ENCODE measurements at places on chromosomes 12 and 14.

DNA sequence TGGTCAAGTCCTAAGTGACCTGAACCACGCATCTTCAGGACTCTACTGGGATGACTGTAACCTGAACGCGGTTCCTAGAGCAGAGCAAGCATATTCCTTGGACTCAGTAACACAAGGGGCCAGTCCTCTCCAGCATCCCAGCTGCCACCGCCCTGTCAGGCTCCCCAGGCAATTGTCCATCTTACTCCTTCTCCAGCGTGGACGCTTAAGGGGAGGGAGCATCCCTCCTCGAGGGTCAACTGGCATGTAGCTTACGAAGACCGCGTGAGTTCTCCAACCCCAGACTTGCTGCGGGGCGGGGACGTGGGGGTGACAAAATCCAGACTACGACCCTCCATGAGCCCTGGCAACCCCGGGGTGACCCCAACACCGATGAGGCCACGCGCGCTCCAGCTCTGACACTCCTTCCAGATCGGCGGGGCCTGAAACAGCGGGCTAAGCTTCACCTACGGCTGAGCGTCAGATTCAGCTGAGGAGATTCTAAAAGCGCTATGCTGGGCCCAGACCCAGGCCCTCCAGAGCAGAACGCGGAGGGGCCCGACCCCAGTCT, 846 bp upstream of the MTHFD1 start:
- DNase-seq = no peak

- no peak for DNase-seq
Observed at GRCh38 chr12:54217774-54218241, 29.0 kb upstream of the SMUG1 start.

DNA sequence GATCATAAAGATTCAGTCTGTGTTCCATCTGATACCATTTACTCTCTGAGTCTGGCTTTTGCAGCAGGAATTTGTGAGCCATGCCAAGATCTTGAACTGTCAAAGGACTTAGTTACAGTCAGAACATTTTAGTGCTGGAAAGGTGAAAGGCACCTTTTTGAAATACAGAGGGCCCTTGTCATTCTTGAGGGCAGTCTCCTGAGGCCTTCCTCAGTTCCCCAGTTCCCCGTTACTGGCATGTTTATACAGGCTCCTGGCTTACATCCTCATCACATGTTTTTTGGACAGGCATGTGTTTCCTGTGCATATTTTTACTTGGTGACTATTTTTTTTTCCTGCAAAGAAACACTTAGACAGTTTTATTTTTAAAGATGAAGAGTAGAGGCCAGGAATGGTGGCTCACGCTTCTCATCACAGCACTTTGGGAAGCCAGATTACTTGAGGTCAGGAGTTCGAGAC, 21.0 kb downstream of the CFAP54 start:
- DNase-seq = no peak

- DNase-seq = no peak
Observed at GRCh38 chr14:84987042-84987441, 542.9 kb upstream of the FLRT2 start.

All from stimulated activated CD4-positive, alpha-beta T cell treated with anti-CD3 and anti-CD28 coated beads, Interleukin-4, amount 100 ng/mL, for 4 hours (primary cell).